ENCODE measurements at places on chromosomes 7 and 10.

DNA sequence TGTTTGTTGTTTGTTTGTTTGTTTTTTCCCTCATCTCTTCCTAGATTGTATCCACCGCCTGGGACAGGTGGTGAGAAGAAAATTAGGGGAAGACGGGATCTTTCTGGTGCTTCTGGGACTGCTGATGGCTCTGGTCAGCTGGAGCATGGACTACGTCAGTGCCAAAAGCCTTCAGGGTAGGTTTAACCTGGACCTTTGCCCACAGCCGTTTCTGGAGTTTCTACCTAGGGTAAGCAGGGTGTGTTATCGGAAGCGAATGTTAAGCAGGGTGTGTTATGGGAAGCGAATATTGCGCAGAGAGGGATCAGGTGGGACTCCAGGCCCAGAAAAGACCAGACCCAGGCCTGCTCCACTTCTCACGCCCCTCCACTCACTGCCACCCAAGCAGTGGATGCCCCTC lies 4.7 kb downstream of the CLCN1 start:
- DNase-seq = no peak

DNA sequence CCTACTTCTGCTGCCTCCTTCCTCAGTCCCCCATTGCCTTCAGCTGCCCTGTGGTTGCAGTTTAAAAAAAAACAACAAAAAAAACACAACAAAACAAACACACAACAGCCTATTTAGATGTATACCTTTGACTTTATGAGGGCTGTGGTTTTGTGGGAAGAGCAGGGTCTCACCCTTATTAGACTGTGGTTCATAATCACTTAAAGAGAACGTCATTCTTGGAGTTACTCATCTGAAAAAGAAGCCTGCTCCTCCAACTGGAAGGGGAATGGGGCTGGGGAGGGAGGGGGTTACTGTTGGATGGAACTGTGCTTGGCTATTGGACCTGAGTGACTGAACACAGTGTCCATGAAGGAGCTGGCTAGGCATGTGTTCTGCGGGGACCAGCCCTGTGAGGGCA lies 48.1 kb downstream of the SDK1 start:
- DNase-seq = no peak

- no peak for DNase-seq
These were observed 163.7 kb upstream of the PRPS1L1 start for GRCh38 chr7:18191341-18191740.

- peak; percentile 47 for DNase-seq
These were observed 1.3 kb downstream of the PFKFB3 start for GRCh38 chr10:6204063-6204340.

- DNase-seq = no peak
These were observed 3.9 kb downstream of the DDX21 start for GRCh38 chr10:68959695-68960527.

DNA sequence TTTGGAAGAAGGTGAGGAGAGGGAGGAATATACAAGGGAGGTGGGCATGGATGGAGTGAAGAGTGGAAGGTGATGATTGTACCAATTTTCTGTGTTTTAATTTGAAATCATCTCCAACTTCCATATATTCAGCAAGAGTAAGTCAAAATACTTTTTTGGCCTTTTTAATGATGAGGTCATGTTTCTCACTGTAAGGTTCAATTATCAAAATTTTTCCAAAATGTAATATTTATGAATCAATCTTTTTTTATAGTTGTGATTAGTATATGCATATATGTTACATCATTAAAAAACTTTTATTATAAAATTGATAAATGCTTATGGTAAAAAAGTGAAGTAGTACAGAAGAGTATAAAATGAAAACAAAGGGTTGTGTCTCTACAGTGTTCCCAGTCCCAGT lies 40.7 kb downstream of the PRKAR2B start:
- no peak for DNase-seq

DNA sequence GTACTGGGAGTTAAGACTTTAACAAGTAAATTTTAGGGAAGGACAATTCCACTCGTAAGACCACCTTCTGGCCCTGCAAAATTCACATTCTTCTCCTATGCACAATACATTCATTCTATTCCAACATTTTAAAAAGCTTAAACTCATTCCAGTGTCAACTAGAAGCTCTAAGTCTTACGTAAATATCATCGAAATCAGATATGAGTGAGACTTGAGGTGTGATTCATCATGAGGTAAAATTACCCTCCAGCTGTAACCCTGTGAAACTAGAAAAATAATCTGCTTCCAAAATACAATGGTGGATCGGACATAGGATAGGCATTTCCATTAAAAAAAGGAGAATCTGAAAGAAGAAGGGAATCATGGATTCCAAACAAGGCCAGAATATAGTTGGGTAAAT lies 370.3 kb downstream of the CDC14C start:
- DNase-seq = no peak

- no peak for DNase-seq
These were observed 1096.8 kb downstream of the KCNMA1 start for GRCh38 chr10:76540786-76541185.

DNA sequence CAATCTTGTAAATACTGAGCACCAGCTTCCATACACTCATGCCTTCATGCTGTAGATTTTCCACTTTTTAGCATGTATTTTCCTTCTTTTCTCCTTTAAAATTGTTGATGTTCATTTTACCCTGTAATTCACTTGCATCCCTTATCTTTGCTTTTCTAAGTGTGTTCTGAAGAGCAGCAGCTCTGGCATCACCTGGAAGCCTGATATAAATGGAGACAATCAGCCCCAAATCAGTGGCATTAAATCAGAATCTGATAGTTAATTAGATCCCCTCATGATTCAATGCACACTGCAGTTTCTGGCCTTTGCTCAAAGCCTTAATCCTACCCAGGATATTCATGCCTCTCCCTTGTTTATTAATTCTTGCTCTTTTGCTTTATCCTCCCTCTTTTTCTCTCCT lies 942.4 kb downstream of the XPNPEP1 start:
- no peak for DNase-seq

DNA sequence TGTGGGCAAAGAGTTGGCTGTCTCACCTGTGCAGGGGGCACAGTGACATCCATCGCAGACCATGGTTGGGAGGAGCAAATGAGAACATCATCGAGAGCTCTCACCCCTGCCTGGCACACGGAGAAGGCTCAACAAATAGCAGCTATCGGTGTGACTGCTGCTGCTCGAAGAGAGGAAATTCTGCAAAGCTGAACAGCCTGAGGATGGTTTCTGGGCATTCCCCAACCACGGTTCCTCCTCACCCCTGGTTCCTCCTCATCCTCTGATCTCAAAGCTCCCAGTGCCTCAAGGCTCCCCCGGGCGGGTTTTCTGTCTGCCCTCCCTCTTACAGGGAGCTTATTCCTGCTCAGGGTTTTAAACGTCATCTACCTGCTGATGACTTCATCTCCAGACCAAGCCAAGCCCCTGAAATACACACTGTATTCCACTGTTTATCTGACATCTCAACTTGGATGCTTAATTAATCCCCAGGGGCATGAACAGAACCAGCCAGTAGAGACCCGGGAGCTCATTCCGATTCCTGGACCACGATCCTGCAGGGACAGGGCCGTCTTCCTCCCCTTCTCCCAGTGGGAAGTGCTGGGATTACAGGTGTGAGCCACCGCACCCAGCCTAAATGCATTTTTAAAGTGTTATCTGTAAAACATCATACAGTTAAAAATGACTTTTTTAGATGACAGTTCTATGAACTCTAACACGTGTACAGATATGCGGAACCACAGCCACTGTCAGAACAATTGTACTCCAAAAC lies 19.5 kb upstream of the NOM1 start:
- no peak for DNase-seq

GRCh38 chr7:66255534-66256100 lies 50.5 kb downstream of the TPST1 start:
- DNase-seq = no peak

DNA sequence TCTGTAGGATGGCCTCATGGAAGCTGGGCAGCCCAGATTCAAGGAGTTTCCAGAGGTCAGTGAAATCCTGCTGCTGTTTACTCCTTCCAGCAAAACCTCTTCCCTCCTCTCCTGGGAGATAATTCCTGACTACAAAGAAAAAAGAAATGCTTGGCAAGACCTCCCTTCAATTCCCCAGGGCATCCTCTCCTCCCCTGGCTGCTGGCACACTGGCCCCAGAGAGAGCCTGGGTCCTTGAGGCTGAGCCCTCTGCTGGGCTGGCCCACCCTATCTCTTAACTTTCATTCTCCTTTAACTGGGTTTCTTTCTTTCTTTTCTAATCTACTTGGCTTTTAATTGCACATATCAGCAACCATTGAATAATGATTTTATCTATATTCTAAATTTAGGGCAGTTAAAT lies 7.7 kb downstream of the DRGX start:
- no peak for DNase-seq

DNA sequence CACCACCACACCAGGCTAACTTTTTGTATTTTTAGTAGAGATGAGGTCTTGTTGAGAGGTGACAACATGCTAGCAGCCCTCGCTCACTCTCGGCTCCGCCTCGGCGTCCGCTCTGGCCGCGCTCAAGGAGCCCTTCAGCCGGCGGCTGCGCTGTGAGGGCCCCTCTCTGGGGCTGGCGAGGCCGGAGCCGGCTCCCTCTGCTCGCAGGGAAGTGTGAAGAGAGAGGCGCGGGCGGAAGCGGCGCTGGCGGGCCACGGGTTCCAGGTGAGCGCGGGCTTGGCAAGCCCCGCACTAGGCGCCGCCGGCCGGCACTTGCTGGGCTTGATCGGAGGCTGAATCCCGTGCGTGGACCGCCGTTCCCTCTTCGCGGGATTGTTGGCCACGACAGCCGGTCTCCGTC lies 83.0 kb downstream of the EEPD1 start:
- no peak for DNase-seq

DNA sequence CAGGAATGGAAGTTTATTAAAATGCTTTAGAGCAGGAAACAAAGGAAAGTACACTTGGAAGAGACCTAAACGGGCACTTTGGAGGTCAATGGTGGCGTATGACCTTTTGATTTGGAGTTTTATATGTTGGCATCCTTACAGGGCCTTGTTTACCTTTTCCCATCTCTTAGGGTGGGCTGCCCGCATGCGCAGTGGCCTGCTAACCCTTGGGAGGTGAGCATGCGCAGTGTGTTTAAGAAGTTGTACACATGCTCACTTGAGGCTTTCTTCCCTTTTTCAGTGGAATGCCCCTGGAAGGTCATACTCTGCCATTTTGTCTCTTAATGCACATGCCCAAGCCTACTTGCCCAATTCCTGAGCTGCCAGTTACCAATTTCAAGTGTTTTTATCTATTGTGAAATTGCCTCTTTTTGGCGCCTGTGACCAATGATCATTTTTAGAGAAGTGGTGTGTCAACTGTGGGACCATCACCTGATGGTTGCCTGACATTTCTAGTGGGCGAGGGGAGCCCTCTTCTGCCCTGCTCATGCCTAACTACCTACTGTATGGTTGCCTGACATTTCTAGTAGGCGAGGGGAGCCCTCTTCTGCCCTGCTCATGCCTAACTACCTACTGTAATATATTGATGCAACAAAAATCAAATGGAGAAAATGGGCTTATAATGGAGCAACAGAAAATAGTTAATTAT lies 138.0 kb downstream of the PPP1R9A start:
- no peak for DNase-seq

DNA sequence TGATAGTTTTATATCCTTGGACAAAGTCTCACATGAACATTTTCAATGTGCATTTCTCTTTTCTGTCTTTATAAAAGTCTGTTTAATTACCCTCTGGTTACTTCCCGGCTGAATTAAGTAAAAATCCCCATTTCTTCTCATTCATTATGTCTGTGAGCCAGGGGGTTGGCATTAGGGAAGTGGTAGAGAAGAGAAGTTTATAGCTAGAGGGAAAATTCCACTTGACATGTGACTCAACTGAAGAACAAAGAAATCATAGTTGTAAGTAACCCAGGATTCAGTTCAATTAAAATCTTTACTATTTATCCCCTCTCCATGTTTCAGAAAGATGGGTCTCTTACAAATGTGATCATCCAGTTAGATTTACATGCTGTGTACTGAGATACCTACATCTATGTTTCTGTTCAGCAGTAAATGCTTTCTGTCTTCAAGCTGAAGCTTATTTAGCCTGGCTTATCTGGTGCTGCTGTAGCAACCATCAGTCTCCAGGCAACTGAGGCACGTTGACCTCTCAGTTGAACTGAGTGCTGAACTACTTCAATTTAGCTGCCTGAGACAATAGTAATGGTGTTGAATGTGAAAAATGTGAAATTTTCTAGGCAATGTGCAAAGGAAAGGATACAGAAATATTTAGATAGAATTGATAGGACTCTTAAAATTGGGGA lies 181.6 kb downstream of the MLLT10 start:
- no peak for DNase-seq

GRCh38 chr10:8051109-8051821 lies 3.2 kb upstream of the GATA3 start:
- DNase-seq = no peak

GRCh38 chr10:114021154-114021553 lies 22.5 kb upstream of the ADRB1 start:
- DNase-seq = no peak

GRCh38 chr7:90225181-90225580 lies 13.6 kb downstream of the STEAP2 start:
- DNase-seq = no peak

DNA sequence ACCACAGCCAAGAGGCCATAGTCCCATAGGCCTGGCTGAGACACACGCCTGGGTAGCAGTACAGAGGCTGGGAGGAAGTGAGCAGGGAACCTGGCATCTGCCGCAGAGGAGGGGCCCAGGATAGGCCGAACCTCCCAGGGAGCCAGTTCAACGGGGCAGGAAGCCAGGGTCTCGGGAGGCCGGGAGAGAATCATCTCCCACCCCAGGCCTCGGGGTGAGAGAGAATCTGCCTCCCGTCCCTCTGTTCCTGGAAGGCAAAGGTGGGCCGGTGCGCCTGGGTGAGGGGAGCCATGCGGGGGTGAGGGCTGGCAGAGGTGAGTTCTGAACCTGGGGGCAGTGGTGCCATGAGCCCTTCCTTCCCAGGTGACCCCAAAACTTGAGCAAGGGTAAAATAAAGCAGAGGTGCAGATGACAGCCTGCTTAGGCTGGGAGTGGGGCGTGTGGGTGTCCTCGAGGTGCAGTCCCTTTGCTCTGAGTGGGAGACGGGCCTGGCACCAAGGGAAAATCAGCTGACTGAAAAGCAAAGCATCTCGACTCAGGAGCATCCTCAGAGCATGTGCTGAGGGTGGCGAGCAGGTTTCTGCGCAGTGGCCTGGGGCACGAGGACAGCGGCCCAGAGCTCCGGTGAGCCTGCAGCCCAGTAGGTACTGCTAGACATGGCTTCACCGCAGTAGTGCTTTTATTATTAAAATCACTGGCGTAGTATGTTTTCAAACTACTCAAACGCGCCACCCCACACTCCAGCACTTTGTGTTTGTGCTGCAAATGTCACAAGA lies 15.5 kb downstream of the AGAP3 start:
- DNase-seq = no peak

- no peak for DNase-seq
These were observed 21.6 kb upstream of the OTUD1 start for GRCh38 chr10:23417254-23417653.

- DNase-seq = peak; percentile 62
These were observed 281.1 kb downstream of the CCDC3 start for GRCh38 chr10:12720217-12720981.

- DNase-seq = no peak
These were observed 10.2 kb downstream of the PKD2L1 start for GRCh38 chr10:100319707-100320402.

- DNase-seq = no peak
These were observed 12.9 kb upstream of the FIGNL1 start for GRCh38 chr7:50463035-50463434.

Data from activated CD4-positive, alpha-beta T cell treated with anti-CD3 and anti-CD28 coated beads, Interleukin-2, Interleukin-4, amounts not matched to agents 100 ng/mL and 50 ng/mL, durations not matched to agents 16 hours and 8 hours (primary cell).